ENCODE measurements at places on chromosomes 11 and 22.

DNA sequence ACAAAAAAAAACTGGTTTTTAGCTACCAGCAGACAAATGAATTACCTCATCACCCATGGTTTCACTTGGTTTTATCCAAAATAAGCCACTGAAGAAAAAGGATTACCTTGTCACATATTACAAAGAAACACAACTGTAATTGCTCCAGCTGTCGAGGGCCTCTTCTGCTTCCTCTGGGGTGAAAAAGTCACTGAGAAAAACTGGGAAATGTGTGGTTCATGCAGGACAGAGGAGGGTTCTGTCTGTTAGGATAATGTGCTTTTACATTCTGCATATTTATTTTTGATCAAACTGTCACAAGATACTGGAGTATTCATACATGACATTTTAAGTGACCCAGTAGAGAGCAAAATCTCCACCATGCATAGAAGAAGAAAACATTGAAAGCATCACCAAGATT is 211.7 kb downstream of the NAV2 start:
- DNase-seq: no peak

DNA sequence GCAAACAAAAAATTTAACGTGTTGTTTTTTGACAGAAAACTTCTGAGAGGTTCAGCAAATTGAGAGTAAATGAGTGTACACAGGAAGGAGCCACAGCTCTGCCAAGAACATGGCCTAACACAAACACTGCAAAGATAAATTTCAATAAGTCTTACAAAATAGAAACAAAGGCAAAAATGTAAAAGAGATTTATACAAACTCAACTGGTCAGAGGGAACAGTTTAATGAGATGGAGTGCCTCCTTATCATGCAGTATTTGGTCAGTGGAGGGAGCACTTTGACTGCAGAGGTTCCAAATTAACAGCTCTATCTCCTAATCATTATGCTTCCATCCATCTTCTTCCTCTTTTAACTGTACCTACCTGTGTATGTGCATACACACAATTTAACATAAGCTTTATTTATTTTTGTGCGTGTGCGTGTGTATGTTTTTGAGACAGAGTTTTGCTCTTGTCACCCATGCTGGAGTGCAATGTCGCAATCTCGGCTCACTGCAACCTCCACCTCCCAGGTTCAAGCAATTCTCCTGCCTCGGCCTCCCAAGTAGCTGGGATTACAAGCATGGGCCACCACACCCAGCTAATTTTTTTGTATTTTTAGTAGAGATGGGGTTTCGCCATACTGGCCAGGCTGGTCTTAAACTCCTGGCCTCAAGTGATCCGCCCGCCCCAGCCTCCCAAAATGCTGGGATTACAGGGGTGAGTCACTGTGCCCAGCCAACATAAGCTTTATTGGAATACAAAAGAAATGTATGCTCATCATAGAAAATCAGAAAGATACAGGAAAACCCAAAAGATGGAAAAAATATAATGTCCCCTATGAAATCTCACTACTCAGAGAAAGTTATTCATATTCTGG is 111.9 kb downstream of the MRTFA start:
- DNase-seq: no peak

- no peak for DNase-seq
Observed at GRCh38 chr22:32207971-32208480, 3.2 kb upstream of the RFPL2 start.

GRCh38 chr11:118921121-118921928 is 4.4 kb downstream of the BCL9L start:
- no peak for DNase-seq

DNA sequence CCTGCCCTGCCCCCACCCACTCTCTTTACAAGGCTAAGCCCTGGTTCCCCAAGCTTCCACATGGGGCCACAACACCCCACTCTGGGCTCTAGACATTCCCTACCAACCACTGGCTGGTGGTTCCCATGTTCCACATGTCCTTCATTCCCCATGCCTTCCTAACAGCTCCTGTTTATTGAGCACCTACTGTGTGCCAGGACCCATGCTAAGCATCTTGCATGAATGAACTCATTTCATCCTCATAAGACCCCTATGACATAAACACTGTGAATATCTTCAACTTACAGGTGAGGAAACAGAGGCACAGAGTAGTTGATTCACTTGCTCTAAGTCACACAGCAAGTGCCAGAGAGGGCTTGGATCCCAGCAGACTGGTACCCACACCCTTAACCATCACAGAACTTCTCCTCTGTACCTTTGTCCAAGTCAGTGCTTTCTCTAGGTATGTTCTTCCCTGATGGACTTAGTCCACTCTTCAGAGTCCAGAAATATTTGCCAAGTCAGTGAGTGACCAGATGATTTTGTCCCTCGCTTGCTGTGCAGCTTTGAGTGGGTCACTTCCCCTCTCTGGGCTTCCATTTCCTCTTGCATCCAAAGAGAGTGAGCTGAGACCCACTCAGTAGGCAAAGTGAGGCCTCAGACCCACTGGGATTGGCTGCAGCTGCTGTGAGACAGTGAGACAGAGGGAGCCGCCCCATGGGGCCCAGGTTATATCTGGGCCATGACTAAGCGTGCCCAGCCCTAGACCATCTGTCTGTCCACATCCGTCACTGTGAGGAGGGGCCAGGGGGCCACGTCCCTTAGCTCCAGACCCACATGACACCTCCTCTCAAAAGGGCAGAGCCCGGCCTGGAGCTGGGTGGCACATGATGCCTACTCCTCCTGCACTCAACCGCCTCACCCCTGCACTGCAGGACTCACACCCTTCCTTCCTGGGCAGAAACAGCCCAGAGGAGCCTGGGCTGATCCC is 132.4 kb downstream of the MN1 start:
- no peak for DNase-seq

DNA sequence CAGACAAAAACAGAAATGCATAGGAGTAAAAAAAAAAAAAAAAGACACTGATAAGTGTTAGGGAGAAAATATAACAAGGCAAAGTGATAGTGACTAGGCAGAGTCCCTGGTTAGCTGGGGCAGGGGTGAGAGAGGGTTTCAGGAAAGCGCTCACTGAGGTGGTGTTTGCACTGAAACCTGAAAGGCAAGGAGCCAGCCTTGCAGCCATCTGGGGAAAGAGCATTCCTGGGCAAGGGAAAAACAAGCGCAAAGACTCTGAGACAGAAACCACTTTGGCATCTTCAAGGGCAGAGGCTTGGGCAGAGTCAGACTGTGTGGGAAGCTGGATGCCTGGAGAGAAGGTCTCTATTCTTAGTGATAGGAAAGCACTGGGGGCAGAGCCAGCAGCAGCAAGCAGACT is 14.5 kb downstream of the CLMP start:
- no peak for DNase-seq

DNA sequence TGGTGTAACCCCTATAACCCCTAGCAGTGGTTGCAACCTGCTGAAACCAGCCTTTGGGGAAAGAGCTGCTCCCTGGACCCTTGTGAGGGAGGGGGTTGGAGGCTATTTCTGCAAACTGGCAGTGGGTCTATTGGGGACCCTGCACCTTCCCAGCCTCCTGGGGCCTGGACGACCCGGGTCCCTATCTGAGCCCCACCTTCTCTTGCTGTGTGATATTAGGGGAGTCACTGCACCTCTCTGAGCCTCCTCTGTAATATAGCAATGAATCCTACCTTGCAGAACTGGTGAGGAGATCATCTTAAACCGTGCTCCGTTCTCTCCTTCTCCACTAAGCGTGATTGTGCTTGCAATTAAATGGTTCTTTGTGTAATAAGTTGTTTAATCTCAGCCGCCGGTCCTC is 24.0 kb upstream of the MPPED1 start:
- no peak for DNase-seq

- DNase-seq: no peak
Observed at GRCh38 chr11:23313001-23313400, 452.7 kb upstream of the CCDC179 start.

DNA sequence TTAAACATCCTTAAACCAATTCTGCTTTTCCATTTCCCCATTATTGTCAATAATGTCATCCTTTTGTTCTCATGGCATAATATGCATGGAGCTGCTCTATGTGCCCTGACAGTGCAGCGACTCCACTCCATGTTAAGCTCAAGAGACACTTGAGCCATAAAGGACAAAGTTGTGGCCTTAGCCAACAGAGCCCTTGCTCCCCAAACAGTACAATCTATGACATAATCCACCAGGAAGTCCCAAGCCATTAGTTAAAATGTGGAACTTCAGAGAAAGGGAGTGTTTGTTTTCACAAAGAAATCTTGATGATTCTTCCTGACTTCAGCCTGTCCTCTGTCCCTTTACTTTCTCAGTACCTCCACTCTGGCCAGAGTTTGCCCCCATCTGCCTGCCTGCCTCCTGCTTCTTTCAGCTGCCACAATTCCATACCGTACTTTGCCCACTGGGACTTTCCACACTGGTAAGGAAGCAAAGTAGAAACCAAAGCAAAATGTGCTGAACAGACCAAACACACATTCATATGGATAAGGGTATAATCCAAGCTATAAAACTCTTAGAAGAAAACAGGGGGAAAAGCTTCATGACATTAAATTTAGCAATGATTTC is 46.3 kb upstream of the ZC3H12C start:
- no peak for DNase-seq
